ENCODE measurements at places on chromosomes 7 and 10.

DNA sequence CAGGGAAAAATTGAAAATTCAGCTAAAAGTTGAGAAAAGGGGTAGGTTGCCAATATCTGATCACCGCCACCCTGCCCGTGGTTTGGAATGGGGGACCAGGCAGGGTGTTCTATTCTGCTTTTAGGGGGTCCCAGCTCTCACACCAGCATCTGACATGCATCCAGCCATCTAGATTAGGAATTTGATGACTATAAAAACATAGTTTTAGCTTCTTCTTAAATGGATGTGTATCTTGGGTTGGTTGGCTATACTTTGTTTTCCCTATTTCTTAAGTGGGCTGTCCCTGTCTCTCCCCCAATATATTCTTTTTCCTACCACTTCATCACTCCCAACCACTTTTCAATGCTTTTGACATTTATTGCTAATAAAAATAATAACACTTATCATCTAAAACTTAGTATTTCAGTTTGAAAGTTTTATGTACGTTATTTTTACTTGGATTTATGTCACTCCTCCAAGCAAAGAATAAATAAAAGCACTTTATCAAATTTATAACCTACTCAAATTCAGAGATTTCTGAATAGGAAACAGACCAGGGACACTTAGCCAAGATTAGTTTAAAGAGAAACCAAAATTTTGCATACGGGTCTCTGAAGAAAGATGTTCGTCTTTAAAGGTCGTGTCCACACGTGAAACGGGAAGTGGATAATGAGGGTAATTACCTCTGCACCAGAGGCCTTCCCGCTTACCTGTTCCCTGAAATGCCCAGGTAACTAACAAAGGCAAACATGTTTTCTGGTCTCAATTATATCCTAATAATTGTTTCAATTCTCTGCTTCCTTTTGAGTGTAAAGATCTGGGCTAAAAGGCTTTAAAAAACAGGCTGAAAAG, 233.2 kb upstream of the AUTS2 start:
- no peak for DNase-seq

DNA sequence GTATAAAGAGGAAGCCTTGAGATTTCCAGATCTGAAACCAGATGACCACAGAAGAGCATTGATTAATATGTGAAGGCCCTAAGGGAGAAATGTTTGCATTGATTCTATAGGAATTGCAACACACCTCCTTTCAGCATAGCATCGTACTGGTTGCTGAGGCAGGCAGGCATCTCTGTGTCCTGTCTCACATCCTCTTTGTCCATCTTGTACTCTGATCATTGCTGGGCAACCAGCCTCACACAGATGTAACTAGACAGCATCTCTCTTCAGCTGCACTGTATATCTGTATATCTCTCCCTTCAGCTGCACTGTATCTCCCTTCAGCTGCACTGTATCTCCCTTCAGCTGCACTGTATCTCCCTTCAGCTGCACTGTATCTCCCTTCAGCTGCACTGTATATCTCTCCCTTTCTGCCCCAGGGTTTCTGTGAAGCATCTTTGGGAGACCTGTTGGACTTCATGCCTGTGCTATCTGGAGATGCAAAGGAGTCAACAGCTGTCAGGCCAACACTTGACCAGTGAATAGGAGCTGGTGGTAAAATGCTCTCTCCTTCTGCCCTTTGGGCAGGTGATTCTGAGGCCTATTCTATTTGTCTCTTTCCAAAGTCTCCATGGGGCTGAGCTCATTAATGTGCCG, 40.3 kb downstream of the TMEM178B start:
- no peak for DNase-seq

DNA sequence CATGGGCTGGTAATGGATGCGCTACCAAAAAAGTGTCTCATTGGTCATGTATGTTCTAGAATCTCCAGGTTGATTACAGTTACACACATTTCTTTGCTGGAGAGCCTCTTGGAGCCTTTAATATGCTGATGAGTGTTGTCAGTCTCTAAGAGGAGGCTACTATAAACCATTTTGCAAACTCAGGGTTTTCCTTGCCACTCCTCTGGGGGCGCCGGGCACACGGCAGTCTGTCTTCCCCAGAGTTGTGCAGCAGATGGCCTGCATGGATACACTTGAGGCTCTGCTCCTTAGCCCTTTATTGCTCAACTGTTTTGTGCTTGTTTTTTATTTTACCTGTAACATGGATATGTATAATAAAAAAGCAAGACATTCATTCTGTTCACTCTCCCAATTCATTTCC, 196.5 kb downstream of the ACTR3B start:
- no peak for DNase-seq

GRCh38 chr7:142785841-142786250, 15.1 kb downstream of the PRSS2 start:
- no peak for DNase-seq

GRCh38 chr7:151327659-151328058, 14.0 kb upstream of the NUB1 start:
- no peak for DNase-seq

All from left hindlimb (tissue), 1 donor.